ENCODE measurements at places on chromosomes 12 and 14.

GRCh38 chr14:72932893-72933292, 6.6 kb downstream of the DCAF4 start:
- DNase-seq: no peak

GRCh38 chr14:22476005-22476751, 112.8 kb downstream of the DAD1 start:
- no peak for DNase-seq

GRCh38 chr12:96578526-96579125, 89.2 kb downstream of the CFAP54 start:
- peak; percentile 14 for DNase-seq

GRCh38 chr12:82896979-82897378, 210.3 kb downstream of the TMTC2 start:
- no peak for DNase-seq

DNA sequence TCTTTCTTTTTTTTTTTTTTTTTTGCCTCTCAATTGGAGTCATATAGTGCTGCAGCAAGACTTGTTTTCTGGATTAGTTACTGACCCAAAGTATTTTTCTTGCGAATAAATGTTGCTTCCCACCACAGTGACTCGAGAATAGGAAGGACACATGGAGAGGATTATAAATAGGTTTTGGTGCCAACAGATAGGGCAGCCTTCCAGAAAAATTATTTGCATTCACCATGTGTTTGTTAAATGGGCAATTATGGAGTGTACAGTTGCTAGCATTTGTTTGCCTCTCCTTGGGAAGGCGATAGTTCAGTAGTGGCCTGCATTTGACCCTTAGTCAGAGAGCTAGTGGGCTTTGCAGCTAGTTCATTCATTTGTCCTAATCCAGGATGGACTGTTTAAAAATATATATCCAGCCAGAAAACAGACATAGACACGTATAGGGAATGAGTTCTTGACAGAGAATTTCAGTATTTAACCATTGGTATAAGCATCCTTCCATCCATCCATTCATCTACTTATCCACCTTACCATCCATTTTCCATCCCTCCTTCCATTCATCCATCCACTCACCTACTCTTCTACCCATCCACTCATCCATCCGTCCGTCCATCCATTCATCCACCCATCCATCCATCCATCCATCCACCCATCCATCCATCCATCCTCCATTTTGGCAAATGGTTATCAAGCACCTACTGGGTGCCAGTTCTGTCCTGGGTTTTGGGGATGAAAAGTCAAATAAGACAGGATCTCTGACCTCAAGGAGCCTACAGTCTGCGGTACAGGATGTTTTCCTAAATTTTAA, 67.5 kb downstream of the CHST11 start:
- no peak for DNase-seq

Measured in NCI-H187 (cell line).